ENCODE measurements at places on chromosomes 12 and 14. TPM values are rescaled to one million over a fixed set of nuclear protein-coding genes. Genes with fewer than 3 reads are reported as not detected.

IRAK4 gene
- 13.3 TPM for polyA plus RNA-seq

PPP1R13B gene
- polyA plus RNA-seq: 28.4 TPM

NID2 gene
- 129 TPM for polyA plus RNA-seq

FOXN4 gene
- polyA plus RNA-seq: 1.8 TPM

TMEM229B gene
- 3.4 TPM for polyA plus RNA-seq

CHGA gene
- not detected for polyA plus RNA-seq

IKBIP gene
- polyA plus RNA-seq: 30.2 TPM

TRPV4 gene
- 12.8 TPM for polyA plus RNA-seq

IL31 gene
- not detected for polyA plus RNA-seq

RHOJ gene
- polyA plus RNA-seq: 23.5 TPM

KRT75 gene
- not detected for polyA plus RNA-seq

LIMA1 gene
- 98.1 TPM for polyA plus RNA-seq

FOXG1 gene
- polyA plus RNA-seq: 0.06 TPM

GPRC5A gene
- polyA plus RNA-seq: 10.3 TPM

GALNT6 gene
- 5.3 TPM for polyA plus RNA-seq

WNT1 gene
- not detected for polyA plus RNA-seq

KRT72 gene
- not detected for polyA plus RNA-seq

CCDC85C gene
- 27.9 TPM for polyA plus RNA-seq

AJUBA gene
- 86.4 TPM for polyA plus RNA-seq
